ENCODE measurements at places on chromosomes 13 and 19.

GRCh38 chr19:37227996-37228395 is 10.0 kb downstream of the ZNF383 start:
- DNase-seq = no peak

GRCh38 chr13:77000475-77000874 is 8.6 kb downstream of the CLN5 start:
- DNase-seq = no peak

GRCh38 chr13:51840917-51841316 is 4.1 kb downstream of the TMEM272 start:
- no peak for DNase-seq

GRCh38 chr19:15644066-15644741 is 3.5 kb downstream of the CYP4F3 start:
- DNase-seq = no peak

- DNase-seq = no peak
These were observed 108.8 kb upstream of the FRY start for GRCh38 chr13:31922724-31923123.

All from NCI-H524 (cell line).